Neural cell (in vitro differentiated cells): ENCODE measurements at places on chromosomes 5 and 9. TPM values are rescaled to one million over a fixed set of nuclear protein-coding genes. Genes with fewer than 3 reads are reported as not detected.

PCDHB4 gene
- polyA plus RNA-seq, result 4.2 and 4.3 TPM in 2 replicates

KDM3B gene
- 58.7 and 60.9 TPM in 2 replicates for polyA plus RNA-seq

MYMK gene
- not detected in 2 replicates for polyA plus RNA-seq

RCL1 gene
- polyA plus RNA-seq, result 4.2 and 7.5 TPM in 2 replicates

EDIL3 gene
- polyA plus RNA-seq, result 6.1 and 7.4 TPM in 2 replicates

CTSV gene
- 0.32 and 1.8 TPM in 2 replicates for polyA plus RNA-seq

DDX4 gene
- polyA plus RNA-seq, result 0.43 and 0.54 TPM in 2 replicates

SLC36A2 gene
- not detected in 2 replicates for polyA plus RNA-seq

IL3 gene
- polyA plus RNA-seq, result not detected in 2 replicates

ZNF300 gene
- 126 and 133 TPM in 2 replicates for polyA plus RNA-seq

LRRC19 gene
- not detected in 2 replicates for polyA plus RNA-seq

C9 gene
- polyA plus RNA-seq, result not detected in 2 replicates

FBP2 gene
- polyA plus RNA-seq, result not detected in 2 replicates

SLC22A4 gene
- polyA plus RNA-seq, result 1.0 and 2.0 TPM in 2 replicates

GLDC gene
- 11.4 and 13.9 TPM in 2 replicates for polyA plus RNA-seq

SLC45A2 gene
- polyA plus RNA-seq, result 1.2 and 6.2 TPM in 2 replicates
